ENCODE measurements at places on chromosomes 7 and 10.

DNA sequence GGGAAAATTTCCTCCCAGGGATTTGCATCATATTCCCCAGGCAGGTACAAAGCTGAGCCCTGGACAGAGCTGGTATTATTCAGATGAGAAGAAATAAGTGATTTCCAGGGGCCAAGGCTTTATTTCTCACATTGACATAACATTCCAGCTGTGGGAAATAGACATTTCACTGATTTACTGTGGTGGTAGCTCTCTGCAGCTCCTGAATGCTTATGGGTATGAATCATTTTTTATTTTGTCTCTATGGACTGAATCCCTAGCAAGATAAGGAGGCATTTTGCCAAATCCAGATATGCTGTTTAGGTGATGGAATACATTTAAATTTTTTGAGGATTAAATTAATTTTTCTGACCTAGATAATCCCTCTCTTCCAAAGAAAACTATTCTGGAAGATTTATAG lies 97.9 kb downstream of the MTPN start:
- DNase-seq: no peak

DNA sequence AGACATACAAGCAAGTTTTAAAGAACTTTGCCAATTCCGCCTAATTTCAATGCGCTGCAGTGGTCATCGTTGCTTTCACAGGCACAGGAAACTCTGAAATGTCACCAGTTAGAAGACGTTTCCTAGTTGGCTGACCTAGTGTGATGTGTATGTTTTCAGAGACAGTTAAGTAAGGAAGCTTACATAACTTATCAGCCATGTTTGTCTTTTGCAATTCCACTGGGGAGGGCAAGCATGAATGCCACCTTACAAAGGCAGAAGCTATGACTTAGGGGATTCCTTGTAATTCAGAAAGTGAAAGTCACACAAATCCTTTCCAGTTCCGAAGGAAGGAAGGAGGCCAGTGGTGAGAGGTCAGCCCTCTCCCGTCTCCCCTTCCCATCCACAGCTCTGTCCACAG lies 15.0 kb upstream of the NPS start:
- no peak for DNase-seq

DNA sequence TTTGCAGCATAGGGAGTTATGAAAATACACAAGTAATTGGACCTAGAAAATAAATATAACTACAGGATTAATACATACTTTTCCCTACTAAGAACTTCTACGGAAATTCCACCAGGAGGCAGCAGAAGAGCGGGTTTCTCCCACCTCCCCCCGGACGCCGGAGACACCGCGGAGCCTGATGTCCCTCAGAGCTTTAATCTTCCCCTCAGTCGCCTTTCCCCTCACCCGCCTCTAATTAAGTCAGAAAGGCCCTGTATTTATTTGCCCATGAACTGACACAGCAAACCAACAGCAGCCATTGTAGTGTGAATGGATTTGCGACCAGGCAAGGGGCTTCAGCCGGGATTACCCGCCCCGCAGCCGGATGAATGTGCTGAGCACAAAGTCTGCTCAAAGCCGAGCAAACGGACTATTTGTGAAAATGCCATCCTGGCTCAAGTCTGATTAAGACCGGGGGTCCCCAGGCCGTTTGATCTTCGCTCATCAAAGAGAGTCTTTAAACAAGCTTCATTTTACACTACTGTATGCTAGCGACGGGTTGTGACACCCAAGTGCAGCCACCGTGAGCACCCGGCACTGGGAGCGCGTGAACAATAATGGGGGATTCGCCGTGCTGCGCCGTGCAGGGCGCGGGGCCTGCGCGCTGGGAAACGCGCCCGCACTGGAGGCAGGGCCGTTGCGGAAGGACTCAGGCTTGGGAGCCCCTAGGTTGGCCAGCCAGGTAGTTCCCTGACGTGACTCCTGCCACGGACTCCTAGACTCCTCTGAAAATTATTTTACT lies 5.6 kb upstream of the DKK1 start:
- peak; percentile 83 for DNase-seq

- DNase-seq: peak; percentile 48
These were observed 10.3 kb downstream of the CRHR2 start for GRCh38 chr7:30671793-30672465.

GRCh38 chr7:70890147-70890969 lies 241.6 kb upstream of the GALNT17 start:
- DNase-seq: no peak

- DNase-seq: no peak
These were observed 120.2 kb downstream of the SORBS1 start for GRCh38 chr10:95440756-95441546.

GRCh38 chr10:73956476-73957359 lies 41.2 kb upstream of the VCL start:
- DNase-seq: peak; percentile 33

DNA sequence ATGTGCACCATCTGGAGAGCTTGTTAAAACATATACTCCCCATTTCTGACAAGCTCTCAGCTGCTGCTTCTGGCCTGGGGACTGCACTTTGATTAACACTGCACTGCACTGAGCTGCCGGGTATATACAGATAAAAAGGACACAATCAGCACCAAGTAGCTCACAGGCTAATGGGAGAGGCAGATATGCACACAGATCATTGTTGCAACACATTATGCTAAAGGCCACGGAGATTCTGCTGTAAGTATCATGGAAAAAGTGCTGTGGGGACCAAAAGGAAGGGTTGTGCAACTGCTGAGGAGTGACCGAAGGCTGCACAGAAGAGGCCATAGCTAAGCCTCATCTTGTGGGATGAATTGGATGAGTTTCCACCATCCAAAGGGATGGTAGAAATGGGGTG lies 455.2 kb downstream of the SORCS3 start:
- DNase-seq: no peak

- DNase-seq: no peak
These were observed 125.8 kb upstream of the PCBD1 start for GRCh38 chr10:71014021-71014805.

DNA sequence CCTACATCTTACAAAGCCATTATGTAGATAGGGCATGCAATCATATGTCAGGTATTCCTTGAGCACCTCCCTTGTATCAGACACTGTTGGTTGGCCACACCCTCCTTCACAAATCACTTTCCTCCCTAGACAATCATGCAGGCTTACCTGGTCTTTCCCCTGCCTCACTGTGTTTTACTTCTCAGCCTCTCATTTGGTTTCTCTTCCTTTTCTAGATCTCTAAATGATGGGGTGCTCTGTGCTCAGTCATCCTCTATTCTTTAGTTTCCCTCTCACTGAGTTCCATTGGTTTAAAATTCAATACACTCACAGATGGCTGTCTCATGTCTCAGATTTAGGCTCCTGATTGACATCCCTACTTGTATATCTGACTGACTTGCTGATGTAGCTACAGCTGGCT lies 31.4 kb downstream of the ANK3 start:
- no peak for DNase-seq

DNA sequence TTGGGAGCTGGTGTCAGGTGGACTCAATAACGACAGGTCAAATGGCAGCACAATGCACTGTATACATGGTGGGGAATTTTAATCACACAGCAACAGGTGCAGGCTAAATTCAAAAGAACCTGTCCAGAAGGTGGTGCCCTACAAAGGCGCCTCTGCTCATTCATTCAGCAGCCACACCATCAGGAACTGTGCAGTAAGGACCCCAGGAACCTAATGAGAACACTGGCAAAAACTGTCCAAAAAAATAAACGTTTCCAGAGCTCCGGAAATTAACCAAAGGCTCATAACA lies 21.9 kb upstream of the CRYGN start:
- DNase-seq: no peak

GRCh38 chr7:31882187-31882586 lies 188.0 kb downstream of the PDE1C start:
- DNase-seq: no peak

DNA sequence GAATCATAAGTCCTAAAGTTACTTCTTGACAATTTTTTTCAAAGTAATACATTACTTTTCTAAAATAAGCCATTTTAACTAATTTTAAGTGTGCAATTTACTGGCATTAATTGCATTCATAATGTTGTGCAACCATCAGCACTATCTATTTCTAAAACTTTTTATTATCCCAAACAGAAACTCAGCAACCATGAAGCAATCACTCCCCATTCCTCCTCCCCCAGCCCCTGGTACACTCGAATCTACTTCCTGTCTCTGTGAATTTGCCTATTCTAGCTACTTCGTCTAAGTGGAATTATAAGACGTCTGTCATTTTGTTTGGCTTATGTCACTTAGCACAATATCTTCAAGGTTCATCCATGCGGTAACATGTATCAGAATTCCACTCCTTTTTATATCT lies 84.9 kb downstream of the MKX start:
- no peak for DNase-seq

GRCh38 chr10:88881922-88882645 lies 2.0 kb downstream of the STAMBPL1 start:
- DNase-seq: no peak

- DNase-seq: no peak
These were observed 722.9 kb downstream of the GRM8 start for GRCh38 chr7:126529833-126530232.

- no peak for DNase-seq
These were observed 295.0 kb downstream of the BICC1 start for GRCh38 chr10:58807629-58808022.

- DNase-seq: peak; percentile 58
These were observed 75.6 kb downstream of the CTBP2 start for GRCh38 chr10:125084614-125085257.

GRCh38 chr7:36726806-36727503 lies 2.7 kb upstream of the AOAH start:
- no peak for DNase-seq
